ENCODE measurements at places on chromosomes 7 and 10. TPM values are rescaled to one million over a fixed set of nuclear protein-coding genes. Genes with fewer than 3 reads are reported as not detected.

The ORC5 gene
- 30.1 TPM for total RNA-seq

The RGR gene
- total RNA-seq, result not detected

The CUTC gene
- total RNA-seq, result 37.0 TPM

The KCP gene
- 0.17 TPM for total RNA-seq

The OR2A5 gene
- total RNA-seq, result not detected

The NAT16 gene
- 0.17 TPM for total RNA-seq

The ATP6V0E2 gene
- 62.8 TPM for total RNA-seq

The TSPAN15 gene
- total RNA-seq, result 105 TPM

The MALRD1 gene
- not detected for total RNA-seq

The ANXA8 gene
- total RNA-seq, result 27.8 TPM

The GDI2 gene
- total RNA-seq, result 213 TPM

The CALCR gene
- not detected for total RNA-seq

The A1CF gene
- 0.07 TPM for total RNA-seq

The GPR15LG gene
- not detected for total RNA-seq

The WDFY4 gene
- total RNA-seq, result not detected

The STEAP4 gene
- 0.01 TPM for total RNA-seq

The LRRC17 gene
- total RNA-seq, result 0.10 TPM

The PLAC9 gene
- not detected for total RNA-seq

The PNLIPRP1 gene
- not detected for total RNA-seq

The SORCS3 gene
- total RNA-seq, result not detected

The SUFU gene
- 7.8 TPM for total RNA-seq

The STK31 gene
- 0.43 TPM for total RNA-seq

The NEUROG3 gene
- total RNA-seq, result not detected

The ASAH2B gene
- 4.5 TPM for total RNA-seq

The KLF14 gene
- total RNA-seq, result 0.05 TPM

The TAS2R5 gene
- not detected for total RNA-seq
